ENCODE measurements at places on chromosomes 2 and 18.

- no peak overlapping the region for H3K27ac ChIP-seq
- no peaks in the 10 kb centered on the region for H3K4me1 ChIP-seq
- peak; percentile 27 for DNase-seq
- no peak overlapping the region for H3K4me3 ChIP-seq
- no peaks in the 10 kb centered on the region for H3K27me3 ChIP-seq
Measured at GRCh38 chr18:74652392-74652988, 54.8 kb downstream of the ZNF407 start.

- peaks cover 76% of the 10 kb centered on the region for H3K36me3 ChIP-seq
- no peak overlapping the region for H3K27ac ChIP-seq
- no peak for DNase-seq
- no peaks in the 10 kb centered on the region for H3K27me3 ChIP-seq
- peaks cover 63% of the 10 kb centered on the region for H3K4me1 ChIP-seq
Measured at GRCh38 chr18:48947092-48947491, 3.7 kb downstream of the SMAD7 start.

DNA sequence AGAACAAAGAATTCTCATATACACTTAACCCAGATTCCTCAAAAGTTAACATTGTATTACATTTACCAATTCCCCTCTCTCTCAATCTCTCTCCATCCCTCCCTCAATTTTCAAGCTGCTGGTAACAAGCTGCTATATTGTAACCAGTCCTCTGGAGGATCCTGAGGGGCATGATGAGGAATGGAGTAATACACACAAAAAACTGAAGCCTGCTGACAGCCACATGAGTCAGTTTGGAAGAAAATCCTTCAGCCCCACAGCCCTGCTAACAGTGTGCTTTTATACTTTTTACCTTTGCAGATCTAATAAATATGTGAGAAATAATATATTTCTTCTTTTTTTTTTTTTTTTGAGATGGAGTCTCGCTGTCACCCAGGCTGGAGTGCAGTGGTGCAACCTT is 165.7 kb upstream of the RAB12 start:
- no peaks in the 10 kb centered on the region for H3K4me1 ChIP-seq
- peaks cover 3% of the 10 kb centered on the region for H3K27me3 ChIP-seq
- H3K27ac ChIP-seq: no peak overlapping the region
- no peak for DNase-seq
- H3K4me3 ChIP-seq: no peak overlapping the region

GRCh38 chr18:7164323-7165004 is 46.9 kb upstream of the LAMA1 start:
- no peaks in the 10 kb centered on the region for H3K4me1 ChIP-seq

DNA sequence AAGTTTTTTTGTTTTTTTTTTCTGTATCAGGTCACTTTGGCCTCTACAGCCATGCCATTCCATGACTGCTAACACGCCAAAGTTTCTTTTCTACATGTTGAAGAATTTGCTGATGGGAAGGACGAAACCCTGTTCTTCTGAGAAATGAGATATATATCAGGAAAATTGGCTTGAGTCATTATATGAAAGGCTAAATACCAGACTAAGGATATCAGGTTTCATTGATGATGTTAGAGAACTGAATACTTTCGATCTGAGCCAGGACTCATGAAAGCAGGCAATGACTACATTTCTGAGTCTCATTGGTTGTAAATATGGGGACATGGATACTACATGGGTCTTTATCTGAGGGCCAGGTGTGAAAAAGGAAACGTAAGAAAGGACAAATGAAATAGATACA is 181.4 kb downstream of the OSR1 start:
- DNase-seq: no peak
- H3K4me3 ChIP-seq: no peak overlapping the region
- no peaks in the 10 kb centered on the region for H3K27me3 ChIP-seq
- H3K4me1 ChIP-seq: no peaks in the 10 kb centered on the region

- no peaks in the 10 kb centered on the region for H3K36me3 ChIP-seq
- H3K4me1 ChIP-seq: peaks cover 21% of the 10 kb centered on the region
- H3K27ac ChIP-seq: peak overlapping the region; percentile 85
- peak overlapping the region; percentile 10 for H3K4me3 ChIP-seq
Measured at GRCh38 chr2:237603718-237604362, 13.3 kb upstream of the RAB17 start.

GRCh38 chr2:241254904-241255351 is 60.5 kb downstream of the HDLBP start:
- no peaks in the 10 kb centered on the region for H3K27me3 ChIP-seq
- H3K27ac ChIP-seq: no peak overlapping the region
- H3K4me3 ChIP-seq: no peak overlapping the region
- no peak for DNase-seq
- H3K36me3 ChIP-seq: peaks cover 56% of the 10 kb centered on the region

DNA sequence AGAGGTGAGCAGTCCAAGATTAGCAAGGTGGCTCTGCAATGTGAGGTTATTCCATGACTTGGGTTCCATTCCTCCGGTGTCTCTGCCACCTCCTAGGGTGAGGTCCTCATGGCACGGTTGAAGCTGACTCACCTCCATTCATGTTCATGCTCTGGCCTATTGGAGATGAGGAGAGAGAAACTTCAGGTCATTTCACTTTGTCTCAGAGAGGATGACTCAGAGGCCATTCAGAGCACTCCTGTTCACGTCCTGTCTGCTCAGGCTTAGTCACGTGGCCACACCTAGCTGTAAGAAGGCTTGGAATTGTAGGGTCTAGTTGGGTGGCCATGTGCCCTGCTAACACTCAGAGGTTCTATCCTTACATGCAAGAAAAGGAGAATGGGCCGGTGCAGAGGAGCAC is 67.5 kb upstream of the MBOAT2 start:
- no peak overlapping the region for H3K4me3 ChIP-seq
- H3K27me3 ChIP-seq: peaks cover 2% of the 10 kb centered on the region
- H3K36me3 ChIP-seq: no peaks in the 10 kb centered on the region
- H3K27ac ChIP-seq: no peak overlapping the region
- no peaks in the 10 kb centered on the region for H3K4me1 ChIP-seq
- no peak for DNase-seq

DNA sequence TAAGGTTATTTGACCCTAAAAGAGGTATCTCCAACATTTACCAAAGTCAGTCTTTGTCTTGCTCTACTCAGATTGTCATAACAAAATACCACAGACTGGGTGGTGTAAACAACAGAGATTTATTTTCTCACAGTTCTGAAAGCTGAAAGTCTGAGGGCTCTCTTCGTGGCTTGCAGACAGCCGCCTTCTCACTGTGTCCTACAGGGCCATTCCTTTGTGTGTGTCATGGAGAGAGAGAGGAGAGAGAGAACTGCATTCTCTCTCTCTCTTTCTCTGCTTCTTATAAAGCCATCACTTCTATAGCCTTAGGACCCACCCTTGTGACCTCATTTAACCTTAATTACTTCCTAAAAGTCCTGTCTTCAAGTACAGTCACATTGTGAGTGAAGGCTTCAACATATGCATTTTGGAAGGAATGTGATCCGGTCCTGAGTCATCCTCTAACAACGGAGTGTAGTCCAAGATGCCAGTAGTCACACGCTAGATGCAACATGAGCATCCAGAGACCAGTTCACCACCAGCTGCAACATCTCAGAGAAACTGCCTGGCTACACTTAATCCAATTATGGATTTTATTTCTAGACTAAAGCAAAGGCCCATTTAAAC is 130.2 kb downstream of the CD226 start:
- DNase-seq: no peak
- H3K4me1 ChIP-seq: no peaks in the 10 kb centered on the region
- H3K27me3 ChIP-seq: no peaks in the 10 kb centered on the region
- H3K36me3 ChIP-seq: peaks cover 18% of the 10 kb centered on the region
- no peak overlapping the region for H3K4me3 ChIP-seq

GRCh38 chr2:48725696-48726494 is 29.6 kb downstream of the LHCGR start:
- no peaks in the 10 kb centered on the region for H3K27me3 ChIP-seq
- DNase-seq: no peak
- no peaks in the 10 kb centered on the region for H3K36me3 ChIP-seq

GRCh38 chr18:44909191-44909719 is 228.6 kb downstream of the SETBP1 start:
- no peaks in the 10 kb centered on the region for H3K36me3 ChIP-seq
- H3K27me3 ChIP-seq: peaks cover 24% of the 10 kb centered on the region
- peaks cover 10% of the 10 kb centered on the region for H3K4me1 ChIP-seq
- no peak overlapping the region for H3K4me3 ChIP-seq
- no peak overlapping the region for H3K27ac ChIP-seq

GRCh38 chr18:3500016-3500415 is 50.0 kb downstream of the TGIF1 start:
- no peak overlapping the region for H3K4me3 ChIP-seq
- H3K27me3 ChIP-seq: peaks cover 38% of the 10 kb centered on the region
- peaks cover 14% of the 10 kb centered on the region for H3K4me1 ChIP-seq
- no peaks in the 10 kb centered on the region for H3K36me3 ChIP-seq

DNA sequence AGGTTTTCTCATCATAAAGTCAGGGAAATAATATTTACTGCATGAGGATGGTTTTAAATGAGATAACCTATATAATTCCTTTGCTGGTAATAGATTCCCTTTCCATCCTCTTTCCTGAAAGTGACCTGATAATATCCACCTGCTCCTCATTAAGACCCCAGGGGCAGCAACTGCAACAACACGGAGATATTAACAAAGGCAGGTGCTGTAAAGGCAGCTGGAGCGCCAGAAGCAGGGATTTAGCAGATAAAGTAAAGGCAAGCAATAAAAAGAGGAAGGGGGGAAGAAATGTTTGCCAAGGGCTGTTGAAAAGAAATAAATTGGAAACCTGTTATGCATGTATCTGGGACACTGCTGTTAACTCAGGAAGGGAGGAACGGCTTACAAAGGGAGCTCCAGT is 472.6 kb upstream of the KLHL29 start:
- H3K4me1 ChIP-seq: no peaks in the 10 kb centered on the region
- H3K4me3 ChIP-seq: no peak overlapping the region
- H3K36me3 ChIP-seq: no peaks in the 10 kb centered on the region
- H3K27me3 ChIP-seq: no peaks in the 10 kb centered on the region
- H3K27ac ChIP-seq: no peak overlapping the region

DNA sequence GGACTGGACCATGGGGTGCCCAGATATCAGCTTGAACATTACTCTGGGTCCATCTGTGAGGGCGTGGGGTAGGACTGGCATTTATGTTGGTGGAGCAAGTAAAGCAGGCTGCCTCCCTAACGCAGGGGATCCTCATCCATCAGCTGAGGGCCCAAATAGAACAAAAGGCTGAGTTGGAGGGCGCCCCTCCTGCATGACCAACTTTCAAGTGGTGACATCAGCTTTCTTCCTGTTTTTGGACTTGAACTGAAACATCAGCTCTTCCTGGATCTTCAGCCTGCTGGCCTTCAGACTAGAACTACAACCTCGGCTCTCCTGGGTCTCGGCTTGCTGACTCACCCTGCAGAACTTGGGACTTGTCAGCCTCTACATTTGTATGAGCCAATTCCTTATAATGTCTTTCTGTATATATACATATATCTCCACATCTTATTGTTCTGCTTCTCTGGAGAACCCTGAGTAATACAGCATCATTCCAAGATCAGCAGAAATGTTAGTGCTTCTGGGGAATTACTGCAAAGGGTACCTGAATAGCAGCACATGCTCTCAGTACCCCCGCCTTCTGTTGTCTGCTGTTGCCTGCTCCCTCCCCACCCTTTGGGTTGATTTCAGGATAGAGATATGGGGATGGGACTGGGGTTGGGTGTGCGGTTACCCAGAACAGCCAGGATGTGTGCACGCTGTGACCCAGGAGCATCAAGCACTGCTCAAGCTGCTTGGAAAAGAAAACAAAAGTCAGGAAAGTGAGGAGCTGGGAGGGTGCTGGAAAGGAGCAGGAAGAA is 20.0 kb downstream of the TMEM127 start:
- no peak overlapping the region for H3K4me3 ChIP-seq
- H3K36me3 ChIP-seq: peaks cover 20% of the 10 kb centered on the region
- H3K4me1 ChIP-seq: peaks cover 63% of the 10 kb centered on the region

DNA sequence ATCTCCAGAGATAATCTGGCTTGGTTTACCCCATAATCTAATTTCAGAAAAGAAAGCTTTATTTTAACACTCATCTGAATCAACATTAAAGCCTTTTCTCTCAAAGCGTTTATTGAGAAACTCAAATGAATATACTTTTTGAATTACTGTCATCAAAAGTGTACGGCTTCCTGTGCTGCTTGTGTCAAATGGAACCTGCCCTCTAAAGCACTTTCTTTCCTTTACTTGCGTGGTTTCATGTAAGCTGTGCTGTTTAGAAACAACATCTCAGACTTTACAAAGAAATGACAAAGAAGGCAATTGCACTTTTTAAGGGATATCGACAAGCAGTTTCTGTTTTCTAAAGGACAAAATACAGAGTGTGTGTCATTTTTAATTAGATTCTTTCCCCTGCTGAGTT is 35.1 kb downstream of the CYBRD1 start:
- no peaks in the 10 kb centered on the region for H3K36me3 ChIP-seq
- no peak for DNase-seq
- H3K27me3 ChIP-seq: peaks cover 7% of the 10 kb centered on the region

DNA sequence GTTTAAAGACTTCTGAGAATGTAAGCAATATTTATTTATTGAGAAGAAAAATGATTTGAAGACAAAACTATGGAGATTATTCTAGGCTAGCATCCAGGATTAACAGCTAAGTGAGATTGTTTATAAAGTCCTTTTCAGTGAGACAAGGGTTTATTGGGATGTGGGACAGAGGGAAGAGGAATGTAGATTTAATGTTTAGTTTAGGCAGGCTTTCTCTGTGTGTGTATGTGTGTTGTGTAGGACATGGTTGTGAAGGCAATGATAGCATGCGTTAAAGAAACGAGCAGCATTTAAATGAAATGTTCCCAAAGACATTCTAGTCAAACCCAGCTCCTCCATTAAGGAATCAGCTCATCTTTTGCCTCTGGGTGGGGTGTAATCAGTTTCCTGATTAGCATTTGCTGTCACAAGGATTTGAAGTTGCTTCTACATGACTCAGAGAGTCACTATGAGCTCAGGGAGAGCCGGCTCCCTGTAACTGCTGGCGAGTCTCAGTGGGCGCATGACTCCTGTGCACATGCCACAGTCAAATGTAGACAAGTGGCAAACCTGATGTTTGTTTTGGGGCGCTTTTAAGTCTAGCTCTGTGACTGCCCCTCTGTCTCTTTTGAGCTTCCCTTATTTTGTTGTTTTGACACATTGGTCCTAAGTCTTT is 442.2 kb upstream of the CELF4 start:
- H3K36me3 ChIP-seq: no peaks in the 10 kb centered on the region
- H3K27me3 ChIP-seq: no peaks in the 10 kb centered on the region
- H3K4me3 ChIP-seq: no peak overlapping the region
- no peak overlapping the region for H3K27ac ChIP-seq

- peak overlapping the region; percentile 51 for H3K27ac ChIP-seq
- no peak overlapping the region for H3K4me3 ChIP-seq
- H3K27me3 ChIP-seq: no peaks in the 10 kb centered on the region
- H3K36me3 ChIP-seq: peaks cover 25% of the 10 kb centered on the region
Measured at GRCh38 chr2:101823347-101823791, 125.9 kb downstream of the MAP4K4 start.

- H3K4me3 ChIP-seq: no peak overlapping the region
- H3K27me3 ChIP-seq: peaks cover 62% of the 10 kb centered on the region
- DNase-seq: no peak
- peaks cover 25% of the 10 kb centered on the region for H3K4me1 ChIP-seq
- H3K27ac ChIP-seq: no peak overlapping the region
Measured at GRCh38 chr2:25170888-25171287, 2.5 kb upstream of the POMC start.

DNA sequence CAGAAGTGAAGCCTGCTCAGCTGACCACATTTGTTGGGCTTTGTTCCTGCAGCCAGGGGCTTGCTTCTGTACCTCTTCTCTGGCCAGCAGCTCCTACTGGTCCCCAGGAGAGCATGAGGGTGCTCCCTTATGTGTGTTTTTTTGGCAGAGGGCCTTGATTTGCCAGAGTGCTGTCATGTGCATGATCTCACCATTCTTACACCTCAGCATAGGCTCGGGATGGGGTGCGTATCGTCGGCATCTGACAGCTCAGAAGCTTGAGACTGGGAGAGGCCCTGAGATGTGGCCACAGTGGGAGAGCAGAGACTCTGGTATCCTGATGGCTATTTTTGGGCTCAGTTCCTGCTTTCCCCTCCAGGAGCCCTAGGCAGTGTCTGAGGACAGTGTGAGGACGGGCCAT is 71.2 kb downstream of the CELF4 start:
- H3K27ac ChIP-seq: no peak overlapping the region
- H3K36me3 ChIP-seq: no peaks in the 10 kb centered on the region
- no peak overlapping the region for H3K4me3 ChIP-seq
- H3K4me1 ChIP-seq: no peaks in the 10 kb centered on the region
